Substantia nigra (tissue), 51 donors: ENCODE measurements at places on chromosomes 7 and 10.
A peak's percentile ranks its signal among the peaks of the same experiment; 100 is the strongest.

GRCh38 chr10:83983578-83984255, 155.6 kb upstream of the GHITM start:
- DNase-seq = no peak

- DNase-seq = no peak
Measured at GRCh38 chr7:41858201-41858600, 155.3 kb upstream of the INHBA start.

GRCh38 chr7:103574576-103574975, 128.6 kb upstream of the SLC26A5 start:
- peak; percentile 9 for DNase-seq

DNA sequence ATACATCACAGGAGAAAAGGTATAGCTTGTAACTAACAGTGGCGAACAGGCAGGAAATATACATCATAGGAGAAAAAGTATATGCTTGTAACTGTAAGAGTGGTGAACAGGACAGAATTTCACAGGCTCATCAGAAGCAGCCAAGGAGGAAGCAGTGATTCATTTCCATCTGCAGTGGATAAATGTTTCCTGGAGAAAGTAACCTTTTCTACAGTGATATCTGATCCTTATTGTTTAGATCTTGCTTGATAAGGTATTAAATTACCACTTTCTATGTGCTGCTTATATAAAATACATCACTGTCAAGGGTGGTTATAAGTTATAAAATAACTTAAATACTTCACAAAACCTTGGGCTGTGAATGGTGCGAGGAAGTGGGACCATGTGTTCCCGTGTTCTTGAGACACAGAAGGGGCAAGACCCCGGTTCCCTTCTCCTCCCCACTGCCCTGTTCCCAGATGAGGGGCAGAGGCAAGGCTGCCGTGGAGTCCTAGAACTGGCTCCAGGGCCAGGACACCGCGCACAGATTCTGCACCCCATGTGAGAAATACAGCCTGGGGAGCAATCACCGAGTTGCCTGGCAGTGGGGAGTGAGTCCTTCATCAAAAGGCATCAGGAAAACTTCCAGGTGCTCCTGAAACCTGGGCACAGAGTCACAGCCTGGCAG, 135.2 kb downstream of the DIP2C start:
- DNase-seq = no peak

DNA sequence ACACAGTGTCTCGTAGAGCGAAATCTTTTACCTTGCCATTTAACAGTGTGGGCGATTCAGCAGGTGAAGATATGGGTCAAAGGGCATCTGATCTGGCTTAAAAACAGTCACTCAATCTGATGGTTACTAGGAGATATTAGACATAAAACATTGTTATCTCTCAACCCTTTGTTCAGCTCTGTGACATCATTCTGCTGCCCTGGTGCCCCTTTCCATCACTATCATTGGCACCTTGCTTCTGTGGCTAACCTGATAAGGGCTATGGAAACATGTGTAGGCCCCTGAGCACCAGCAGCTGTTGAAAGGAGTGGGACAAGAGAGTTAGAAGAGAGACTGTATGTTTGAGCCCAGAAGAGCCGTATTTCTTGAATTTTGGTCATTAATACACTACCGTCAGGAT, 650.3 kb downstream of the PHTF2 start:
- no peak for DNase-seq

DNA sequence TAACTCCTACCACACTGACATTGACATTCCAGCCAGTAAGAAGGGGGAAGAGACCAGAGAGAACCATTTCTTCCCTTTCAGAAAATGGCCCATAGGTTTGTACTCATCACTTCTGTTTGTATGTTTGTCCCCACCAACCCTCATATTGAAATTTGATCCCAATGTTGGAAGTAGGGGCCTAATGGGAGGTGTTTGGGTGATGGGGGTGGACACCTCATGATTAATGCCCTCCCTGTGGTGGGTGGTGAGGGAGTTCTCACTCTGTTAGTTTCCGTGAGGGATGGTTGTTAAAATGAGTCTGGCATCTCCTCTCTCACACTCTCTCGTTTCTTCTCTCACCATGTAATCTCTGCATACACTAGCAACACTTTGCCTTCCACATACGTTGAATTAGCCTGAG, 21.4 kb downstream of the CADPS2 start:
- no peak for DNase-seq

GRCh38 chr10:70354100-70354499, 28.3 kb downstream of the LRRC20 start:
- no peak for DNase-seq

DNA sequence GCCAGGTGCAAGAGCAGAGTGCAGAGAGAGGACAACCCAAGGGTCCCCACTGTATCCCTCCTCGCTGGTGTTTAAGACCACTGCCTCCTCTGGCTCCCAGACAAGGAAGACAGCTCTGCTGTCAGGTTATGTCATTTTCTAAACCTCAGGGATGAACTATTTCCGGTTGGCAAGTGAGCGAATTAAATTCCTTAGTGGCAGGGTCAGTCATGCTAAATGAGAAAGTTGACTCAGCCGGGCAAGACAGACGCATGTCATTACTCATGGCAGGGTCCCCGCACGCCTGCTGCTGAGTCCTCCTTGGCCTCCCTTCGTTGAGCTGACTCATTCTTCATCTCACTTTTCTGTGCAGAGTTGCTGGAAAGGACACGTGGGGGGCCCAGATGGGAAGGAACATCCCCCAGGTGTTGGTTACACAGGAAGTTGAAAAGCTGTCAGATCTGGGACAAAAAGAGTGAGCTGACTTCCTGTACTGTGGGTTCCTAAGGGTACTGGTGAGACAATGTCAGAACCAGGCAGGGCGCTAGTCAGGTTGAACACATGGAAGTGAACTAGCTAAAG, 47.1 kb upstream of the UCN3 start:
- no peak for DNase-seq

DNA sequence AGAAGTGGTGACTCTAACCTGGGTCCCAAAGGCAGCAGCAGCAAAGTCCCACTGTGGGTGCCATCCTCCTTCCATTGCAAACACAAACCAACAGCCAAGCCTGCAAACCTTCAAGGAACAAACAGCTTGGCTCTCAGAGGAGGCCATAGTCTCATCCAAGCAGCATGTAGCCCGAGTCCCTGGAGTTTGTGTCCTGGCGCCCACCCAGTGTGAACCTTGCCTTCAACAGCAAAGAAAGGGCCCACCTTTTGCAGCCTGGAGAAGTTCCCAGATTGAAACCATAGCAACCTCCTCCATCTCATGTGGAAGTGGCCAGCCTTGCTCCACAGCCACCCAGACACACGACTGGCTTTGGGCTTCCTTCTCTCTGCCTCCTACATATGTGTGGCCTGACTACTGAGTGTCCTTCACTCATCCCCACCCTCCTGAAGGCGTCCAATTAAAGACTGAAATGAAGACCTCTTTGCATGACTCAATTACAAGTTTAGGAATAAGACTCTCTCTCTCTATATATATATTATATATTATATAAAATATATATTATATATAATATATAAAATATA, 106.1 kb downstream of the C10orf90 start:
- DNase-seq = no peak

DNA sequence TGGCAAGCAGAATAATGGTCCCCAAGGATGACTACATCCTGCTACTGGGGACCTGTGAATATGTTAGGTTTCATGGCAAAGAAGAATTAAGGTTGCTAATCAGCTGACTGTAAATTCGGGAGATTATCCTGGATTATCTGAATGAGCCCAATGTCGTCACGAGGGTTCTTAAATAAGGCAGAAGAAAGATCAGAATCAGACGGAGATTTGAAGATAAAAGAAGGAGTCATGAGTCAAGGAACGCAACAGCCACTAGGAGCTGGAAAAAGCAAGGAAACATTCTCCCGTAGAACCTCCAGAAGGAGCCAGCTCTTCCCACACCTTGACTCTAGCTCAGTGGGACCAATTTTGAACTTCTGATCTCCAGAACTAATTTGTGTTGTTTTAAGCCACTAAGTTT, 82.9 kb upstream of the APBB1IP start:
- no peak for DNase-seq

- DNase-seq = no peak
Measured at GRCh38 chr10:299969-300368, 164.7 kb downstream of the ZMYND11 start.

DNA sequence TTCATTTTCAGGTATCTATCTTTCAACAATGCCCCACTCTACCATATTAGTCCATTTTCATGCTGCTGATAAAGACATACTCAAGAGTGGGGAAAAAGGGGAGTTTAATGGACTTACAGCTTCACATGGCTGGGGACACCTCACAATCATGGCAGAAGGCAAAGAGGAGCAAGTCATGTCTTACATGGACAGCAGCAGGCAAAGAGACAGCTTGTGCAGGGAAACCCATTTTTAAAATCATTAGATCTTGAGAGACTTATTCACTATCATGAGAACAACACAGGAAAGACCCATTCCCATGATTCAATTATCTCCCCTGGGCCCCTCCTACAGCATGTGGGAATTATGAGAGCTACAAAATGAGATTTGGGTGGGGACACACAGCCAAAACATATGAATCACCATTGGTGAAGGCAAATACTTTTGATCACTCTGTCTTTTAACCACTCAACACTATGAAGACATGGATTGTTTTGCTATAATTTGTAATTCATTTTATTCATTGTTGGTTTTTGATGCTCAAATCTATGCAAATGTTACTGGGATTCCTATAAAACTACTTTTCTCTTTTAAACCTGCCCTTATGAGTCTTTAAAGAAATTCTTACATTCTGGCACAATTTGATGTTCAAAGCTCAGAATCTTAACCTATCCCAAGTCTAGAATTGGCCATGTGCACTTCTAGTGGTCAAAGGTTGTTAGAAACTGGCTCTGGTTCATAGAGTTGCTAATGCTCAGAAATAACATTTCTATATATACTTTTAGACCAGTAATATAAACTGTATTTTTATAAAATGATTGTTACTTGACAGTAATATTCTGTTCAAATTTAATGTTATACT, 15.3 kb downstream of the AKR1C4 start:
- DNase-seq = no peak
